ENCODE measurements at places on chromosomes 4 and X.
A peak's percentile ranks its signal among the peaks of the same experiment; 100 is the strongest.

DNA sequence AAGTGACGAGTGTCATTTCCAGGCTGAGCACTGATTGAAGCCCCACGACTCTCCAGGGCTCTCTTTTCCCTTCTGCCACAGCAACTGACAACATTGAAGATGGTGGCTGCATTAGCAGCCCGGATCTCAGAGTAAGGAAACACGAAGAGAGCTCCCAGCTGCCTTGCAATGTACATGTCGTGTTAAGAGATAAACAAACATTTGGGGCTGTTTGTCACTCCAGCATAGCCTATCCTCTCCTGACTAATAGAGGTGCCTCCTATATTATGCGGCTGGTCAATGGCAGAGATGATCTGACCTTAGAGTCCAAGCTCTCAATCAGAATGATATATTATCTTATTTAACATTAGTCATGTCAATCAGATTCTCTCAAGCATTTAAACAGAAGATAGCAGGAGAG is 38.6 kb downstream of the ATXN3L start:
- no peak for DNase-seq

GRCh38 chr4:142194905-142195304 is 558.5 kb downstream of the IL15 start:
- DNase-seq = no peak

DNA sequence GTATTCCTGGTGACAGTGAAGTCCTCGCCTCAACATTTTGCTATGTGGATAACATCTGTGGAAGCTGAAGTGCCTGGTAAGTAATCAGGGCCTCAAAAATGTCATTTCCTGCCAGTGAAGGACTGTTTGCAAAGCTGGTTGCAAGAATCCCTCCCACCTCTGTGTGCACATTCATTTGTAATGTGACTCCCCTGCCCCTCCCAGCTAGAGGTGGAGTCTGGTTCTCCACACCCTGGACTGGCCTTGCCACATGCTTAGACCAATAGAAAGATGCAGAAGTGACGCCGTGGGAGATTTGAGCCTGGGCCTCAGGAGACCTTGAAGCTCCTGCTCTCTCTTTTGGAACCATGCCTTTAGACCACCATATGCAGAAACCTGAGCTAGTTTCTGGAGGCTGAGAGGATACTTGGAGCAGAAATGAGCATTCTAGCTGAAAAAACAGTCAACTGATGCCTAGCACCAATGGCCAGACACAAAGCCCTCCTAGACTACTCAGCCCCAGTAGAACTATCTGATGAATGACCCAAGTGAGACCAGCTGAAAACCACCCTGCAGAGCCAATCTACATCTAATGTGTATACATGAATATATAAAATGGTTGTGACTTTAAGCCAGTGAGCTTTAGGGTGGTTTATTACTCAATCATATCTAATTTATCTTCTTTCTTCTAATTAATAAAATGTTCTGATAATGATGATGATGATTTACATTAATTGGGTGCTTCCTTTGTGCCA is 47.8 kb upstream of the CRMP1 start:
- peak; percentile 85 for DNase-seq

- no peak for DNase-seq
These were observed 269.1 kb upstream of the SLIT2 start for GRCh38 chr4:19982556-19982955.

GRCh38 chr4:3520796-3521600 is 11.2 kb downstream of the LRPAP1 start:
- DNase-seq = no peak

GRCh38 chr4:26116057-26116456 is 202.0 kb downstream of the SMIM20 start:
- DNase-seq = no peak

GRCh38 chrX:46208225-46208854 is 336.9 kb downstream of the ZNF674 start:
- DNase-seq = no peak

DNA sequence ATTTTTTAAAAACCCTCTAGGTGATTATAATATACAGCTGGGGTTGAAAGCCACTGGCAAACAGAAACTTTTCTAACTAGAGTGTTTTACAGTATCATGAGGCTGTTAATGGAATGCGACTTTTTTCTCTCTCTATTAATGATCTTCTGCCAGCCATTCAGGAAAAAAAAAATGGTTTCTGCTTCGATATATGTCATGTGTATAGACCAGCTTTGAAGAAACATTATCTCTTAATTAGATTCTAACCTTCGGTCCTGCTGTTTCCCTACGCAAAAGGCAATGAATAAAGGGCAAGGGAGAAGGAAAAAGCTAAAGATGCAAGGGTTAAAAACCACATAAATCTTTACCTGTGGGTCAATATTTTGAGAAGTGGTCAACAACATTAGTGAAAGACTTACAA is 1662.1 kb upstream of the TENM3 start:
- DNase-seq = no peak

DNA sequence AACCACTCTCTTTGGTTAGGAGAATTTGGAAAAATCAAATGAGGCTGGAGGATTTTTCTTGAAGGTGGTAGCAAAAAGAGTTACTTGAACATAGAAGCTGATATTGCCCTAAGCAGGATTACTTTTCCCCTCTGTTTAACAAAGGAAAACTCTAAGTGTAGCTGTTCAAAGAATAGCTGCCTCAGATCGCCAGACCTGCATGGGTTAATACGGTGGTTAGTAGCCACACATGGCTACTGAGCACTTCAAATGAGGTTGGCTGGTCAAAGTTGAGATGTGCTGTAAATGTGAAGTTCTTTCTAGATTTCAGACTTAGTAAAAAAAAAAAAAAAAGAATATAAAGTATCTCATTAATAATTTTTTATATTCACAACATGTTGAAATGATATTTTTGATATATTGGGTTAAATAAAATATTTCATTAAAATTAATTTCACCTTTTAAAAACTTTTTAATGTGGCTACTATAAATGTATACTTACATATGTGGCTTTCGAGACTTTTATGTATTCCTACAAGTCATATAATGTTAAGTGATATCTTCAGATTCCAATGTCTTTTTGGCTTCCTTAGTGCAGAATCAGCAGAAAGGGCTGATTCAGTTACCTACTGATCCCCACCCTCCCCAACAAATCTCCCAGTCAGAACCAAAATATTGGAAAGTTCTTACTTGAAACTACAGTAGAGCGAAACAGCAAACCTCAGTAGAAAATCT is 3.3 kb upstream of the RPS6KA3 start:
- no peak for DNase-seq

GRCh38 chr4:47972181-47972580 is 44.3 kb downstream of the CNGA1 start:
- DNase-seq = no peak

GRCh38 chr4:71958978-71959377 is 72.8 kb upstream of the NPFFR2 start:
- DNase-seq = no peak
